Pulmonary artery endothelial cell (primary cell): ENCODE measurements at places on chromosomes 13 and 19. TPM values are rescaled to one million over a fixed set of nuclear protein-coding genes. Genes with fewer than 3 reads are reported as not detected.

- peak; percentile 29 for DNase-seq
Measured at GRCh38 chr19:49017666-49018351, 918 bp upstream of the LHB start.

Gene ZFR2
- total RNA-seq = not detected in 2 replicates

Gene ZNF112
- total RNA-seq = 6.7 and 9.1 TPM in 2 replicates

Gene NAPSA
- total RNA-seq = under 0.01 and 0.11 TPM in 2 replicates

GRCh38 chr19:46066471-46066870, 25.7 kb upstream of the IGFL4 start:
- no peak for DNase-seq

DNA sequence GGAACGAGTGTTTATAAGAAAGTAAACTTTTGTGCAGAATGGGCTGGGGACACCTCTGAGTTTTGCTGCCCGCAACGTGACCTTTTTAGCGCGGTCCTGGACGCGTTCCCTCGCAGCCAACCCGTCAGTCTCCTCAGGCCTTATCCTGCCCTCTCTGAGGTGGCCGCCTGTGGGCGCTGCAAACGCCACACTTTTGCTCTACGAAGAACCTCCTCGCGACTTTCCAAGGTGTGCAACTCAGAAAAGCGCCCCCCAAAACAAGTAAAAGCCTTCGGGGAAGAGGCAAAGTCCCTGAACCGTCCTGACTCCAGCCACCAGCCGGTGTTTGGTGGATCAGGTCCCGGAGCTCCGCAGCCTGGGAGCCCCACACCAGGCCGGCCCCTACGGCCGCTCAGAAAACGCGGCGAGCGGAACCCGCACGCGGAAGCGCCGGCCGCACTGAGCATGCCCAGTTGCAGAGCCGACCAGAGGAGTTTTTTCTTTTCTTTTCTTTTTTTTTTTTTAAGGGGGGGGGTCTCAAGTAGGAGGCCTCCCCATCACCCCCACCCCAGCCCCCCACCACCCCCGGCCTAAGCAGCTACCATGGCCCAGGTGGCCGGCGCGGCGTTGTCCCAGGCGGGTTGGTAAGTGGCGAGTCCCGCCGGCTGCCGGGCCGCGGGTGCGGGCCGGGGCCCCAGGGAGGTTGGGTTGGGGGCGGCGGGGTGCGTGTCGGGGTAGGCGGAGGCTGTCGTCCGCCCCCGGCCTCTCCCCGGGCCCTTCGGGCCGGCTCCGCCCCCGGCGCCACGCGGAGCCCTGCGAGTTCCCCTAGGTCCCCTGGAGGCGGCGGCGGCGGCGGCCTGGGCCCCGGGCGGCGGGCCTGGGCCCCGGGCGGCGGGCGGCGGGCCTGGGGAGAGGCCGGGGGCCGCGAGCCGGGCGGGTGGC, at the start of gene TDRD3:
TSS of gene TDRD3 (plus strand) at position 438 of the 921 bp plus-strand sequence. CDS start at position 583, 145 bp downstream.
- DNase-seq = peak; percentile 63

GRCh38 chr19:32372726-32373517, 27.5 kb downstream of the ZNF507 start:
- no peak for DNase-seq

Gene NEK3
- 8.5 and 16.9 TPM in 2 replicates for total RNA-seq

GRCh38 chr13:53038993-53039392, 10.4 kb downstream of the OLFM4 start:
- no peak for DNase-seq

DNA sequence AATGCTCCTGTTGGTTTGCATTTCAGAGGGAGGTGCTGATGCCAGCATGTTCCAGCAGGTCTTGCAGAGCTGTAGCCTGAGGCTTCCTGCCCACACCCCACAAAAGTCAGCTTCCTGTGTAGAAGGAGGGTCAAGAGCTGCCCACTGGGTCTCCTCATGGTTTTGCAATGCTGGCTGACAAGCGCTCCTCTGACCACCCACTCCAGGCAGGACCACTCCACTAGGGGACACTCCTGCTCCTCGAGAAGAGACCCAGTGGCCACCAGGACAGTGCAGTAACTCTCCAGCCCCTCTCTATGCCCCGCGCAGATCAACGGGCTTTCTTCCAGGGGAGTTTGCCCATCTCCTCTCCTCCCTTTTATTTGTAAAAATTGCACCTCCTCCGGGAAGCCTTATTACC, 72.9 kb upstream of the UQCRFS1 start:
- no peak for DNase-seq

Gene NEK5
- total RNA-seq = 0.07 TPM in 2 replicates

GRCh38 chr13:42101821-42102585, 53.6 kb downstream of the DGKH start:
- DNase-seq = peak; percentile 27

GRCh38 chr13:51325837-51326236, 13.7 kb upstream of the SERPINE3 start:
- no peak for DNase-seq

Gene NPAS1
- 0.20 TPM in 1 of 2 replicates, not detected in the other for total RNA-seq

DNA sequence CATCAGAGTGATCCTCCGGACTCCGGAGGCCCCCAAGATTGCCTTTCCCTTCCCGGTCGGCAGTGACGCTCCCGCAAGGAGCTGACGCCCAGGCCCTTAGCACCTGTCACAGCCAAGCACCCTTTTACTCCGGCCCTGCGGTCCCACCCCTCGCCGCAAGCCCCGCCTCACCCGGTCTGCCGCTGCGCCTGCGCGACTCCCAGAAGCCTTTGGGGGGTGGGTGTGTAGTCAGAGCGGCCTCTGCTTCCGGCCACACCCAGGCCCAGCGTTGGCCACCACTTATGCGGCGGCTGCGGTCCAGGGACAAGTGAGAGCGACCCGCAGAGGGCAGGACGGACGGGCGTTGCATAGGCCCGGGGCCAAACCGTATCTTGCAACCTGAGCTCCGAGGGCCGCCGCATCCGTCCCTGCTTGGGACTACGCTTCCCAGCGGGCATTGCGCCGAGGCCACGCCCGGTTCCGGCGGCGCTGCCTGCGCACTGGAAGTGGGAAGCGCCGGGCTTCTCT, 441 bp upstream of the ZFP28 start:
- peak; percentile 57 for DNase-seq

- DNase-seq = no peak
Measured at GRCh38 chr13:31896427-31896826, 135.1 kb upstream of the FRY start.

- no peak for DNase-seq
Measured at GRCh38 chr19:8096071-8096470, 43.5 kb downstream of the CCL25 start.

GRCh38 chr13:108968566-108968965, 339.2 kb downstream of the MYO16 start:
- no peak for DNase-seq

GRCh38 chr19:44156475-44156874, 8.4 kb upstream of the ZNF226 start:
- no peak for DNase-seq

DNA sequence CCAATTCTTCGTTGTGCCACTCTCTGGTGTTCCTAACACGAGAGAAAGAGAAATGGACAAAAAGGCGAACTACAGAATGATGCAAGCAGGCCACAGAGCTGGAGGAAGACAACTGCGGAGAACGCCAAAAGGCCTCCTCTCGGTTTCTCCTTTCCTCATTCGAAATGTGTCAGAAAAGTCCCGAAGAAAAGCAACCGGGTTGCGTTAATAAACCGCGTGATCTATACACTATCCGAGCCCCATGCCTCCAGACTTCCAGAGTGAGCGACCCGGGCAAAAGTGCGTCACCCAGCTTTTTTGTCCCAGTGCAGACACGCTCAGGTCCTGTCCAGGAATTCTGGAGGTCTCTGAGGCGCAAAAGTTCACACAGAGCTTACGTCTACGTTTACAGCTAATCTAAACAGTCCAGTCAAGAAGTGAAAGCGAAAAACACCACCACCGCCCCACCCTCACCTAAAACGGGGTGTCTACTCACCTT, 413 bp downstream of the N4BP2L2 start:
- no peak for DNase-seq

- DNase-seq = no peak
Measured at GRCh38 chr13:43608400-43609137, 178.2 kb downstream of the ENOX1 start.

Gene SDHAF1
- total RNA-seq = 7.4 and 11.3 TPM in 2 replicates

- no peak for DNase-seq
Measured at GRCh38 chr13:30982506-30982905, 50.0 kb downstream of the TEX26 start.
